NCI-H1417 treated with DMSO at 0.1 percent for 48 hours (cell line): ENCODE measurements at places on chromosomes 1 and 21.
A peak's percentile ranks its signal among the peaks of the same experiment; 100 is the strongest.

- DNase-seq = no peak
Observed at GRCh38 chr1:87404296-87404695, 75.6 kb downstream of the LMO4 start.

DNA sequence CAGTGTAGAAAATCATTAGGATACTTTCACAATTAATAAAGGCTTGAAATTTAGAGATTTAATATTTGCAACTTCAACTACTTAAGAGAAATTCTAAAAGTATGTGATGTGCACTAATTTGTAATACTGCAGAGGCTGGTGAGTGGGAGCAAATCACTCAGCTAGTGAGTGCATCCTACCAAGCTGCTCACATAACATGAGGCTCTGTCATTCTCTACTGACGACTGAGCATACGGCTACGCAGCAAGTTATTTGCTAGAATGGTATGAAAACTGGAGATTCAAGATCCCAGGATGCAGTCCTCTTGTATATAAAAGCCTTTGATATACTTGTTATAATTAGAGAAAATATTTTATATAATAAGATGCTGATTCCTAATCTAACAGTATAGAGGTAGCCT, 90.1 kb downstream of the ATP1B1 start:
- DNase-seq = no peak

GRCh38 chr1:60936163-60936562, 146.2 kb upstream of the NFIA start:
- no peak for DNase-seq

GRCh38 chr1:110292031-110292741, 47.0 kb upstream of the RBM15 start:
- no peak for DNase-seq

GRCh38 chr1:48251821-48252220, 29.3 kb downstream of the SLC5A9 start:
- no peak for DNase-seq

GRCh38 chr1:11486231-11487009, 7.5 kb downstream of the DISP3 start:
- DNase-seq = no peak

DNA sequence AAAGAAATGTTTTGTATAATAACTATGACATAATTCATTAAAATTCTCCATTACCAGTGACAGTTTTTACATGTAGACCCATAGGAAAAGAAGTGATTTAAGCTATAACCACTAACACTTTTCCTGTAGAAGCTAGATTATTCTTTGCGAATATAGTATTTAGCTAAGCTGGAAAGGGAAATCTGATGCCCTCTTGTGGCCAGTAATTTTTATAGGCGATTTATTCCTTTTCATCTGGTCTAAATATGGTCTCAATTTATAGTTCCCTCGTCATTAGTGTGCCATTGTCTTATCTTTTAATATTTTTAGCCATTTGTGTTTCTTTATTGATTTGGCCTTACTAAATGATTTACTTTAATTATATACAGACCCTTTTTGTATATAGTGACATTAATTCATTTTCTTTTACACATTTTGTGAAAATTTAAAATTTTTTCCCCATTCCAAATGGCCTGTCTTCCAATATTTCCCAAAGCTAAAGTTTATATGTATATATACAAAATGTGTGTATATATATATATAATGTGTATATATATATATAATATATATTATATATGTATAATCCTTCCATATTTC, 26.7 kb downstream of the BTG3 start:
- peak; percentile 43 for DNase-seq

DNA sequence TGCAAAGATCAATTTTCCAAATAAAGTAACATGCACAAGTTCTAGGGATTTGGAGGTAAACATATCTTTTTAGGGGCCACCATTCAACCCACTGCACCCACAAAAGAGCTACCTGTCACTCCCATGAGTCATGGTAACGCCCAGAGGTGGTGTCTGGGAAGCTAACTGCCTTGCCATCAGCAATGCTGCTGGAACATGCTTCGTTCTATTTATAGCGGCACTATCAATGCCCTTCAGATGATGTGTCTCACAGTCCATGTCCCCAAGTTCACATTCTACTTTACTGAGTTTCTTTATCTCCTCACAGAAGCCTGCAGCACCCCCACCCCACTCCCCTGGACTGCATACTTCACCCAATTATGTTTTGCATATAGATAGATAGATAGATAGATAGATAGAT, 95.4 kb downstream of the LPAR3 start:
- no peak for DNase-seq

GRCh38 chr1:63920154-63921117, 146.6 kb downstream of the ROR1 start:
- no peak for DNase-seq

DNA sequence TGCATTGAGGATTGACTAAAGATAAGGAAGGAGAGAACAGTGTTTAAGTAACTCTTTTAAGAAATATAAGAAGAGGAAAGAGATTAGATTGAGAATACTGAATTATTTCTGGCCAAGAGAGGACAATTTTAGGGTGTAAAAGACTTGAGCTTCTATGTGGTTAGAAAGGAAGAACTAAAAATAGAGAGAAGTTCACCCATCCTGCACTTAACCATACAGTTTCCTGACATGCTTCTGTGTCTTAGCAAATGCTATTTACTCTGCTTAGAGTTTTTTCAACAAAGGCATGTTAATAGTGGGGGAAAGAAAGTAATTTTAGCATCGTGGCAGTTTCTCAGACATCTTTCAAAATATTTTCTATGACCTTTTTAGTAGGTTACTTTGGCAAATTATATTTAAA, 122.8 kb upstream of the GPR52 start:
- DNase-seq = no peak

DNA sequence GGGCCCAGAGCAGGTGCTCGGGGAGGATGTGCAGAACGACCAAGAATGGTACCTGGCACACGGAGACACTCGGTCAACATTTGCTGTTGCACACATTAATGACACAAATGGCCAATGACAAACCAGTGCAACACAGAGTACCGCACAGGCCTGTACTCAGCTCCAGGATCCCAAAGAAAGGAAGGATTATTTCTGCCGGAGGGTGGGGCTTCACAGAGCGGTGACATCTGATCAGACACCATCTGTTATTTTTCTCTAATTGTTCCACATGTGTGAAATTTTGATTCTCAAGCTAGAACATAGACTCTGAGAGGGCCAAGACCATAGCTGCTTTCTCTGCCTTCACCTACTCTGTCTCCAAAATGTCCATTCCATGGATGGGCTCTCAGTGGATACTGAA, 100.4 kb downstream of the MRPL37 start:
- no peak for DNase-seq

GRCh38 chr1:165828103-165828668, 772 bp downstream of the UCK2 start:
- no peak for DNase-seq

DNA sequence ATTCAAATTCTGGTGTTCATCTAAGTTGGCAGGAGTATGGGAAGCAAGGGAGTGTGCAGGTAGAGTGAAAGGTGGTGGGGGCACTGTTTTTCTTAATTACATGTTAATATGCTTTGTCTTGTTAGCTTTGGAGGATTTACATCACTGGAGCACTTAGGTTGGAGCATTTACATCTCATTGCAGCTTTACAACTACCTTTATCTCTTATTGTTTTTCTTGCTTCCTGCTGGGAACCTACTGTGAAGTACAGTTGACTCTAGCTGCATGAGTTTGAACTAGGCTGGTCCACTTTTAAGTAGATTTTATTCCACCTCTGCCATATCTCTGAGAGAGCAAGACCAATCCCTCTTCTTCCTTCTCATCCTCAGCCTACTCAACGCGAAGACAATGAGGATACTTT, 554.8 kb upstream of the B3GALT2 start:
- DNase-seq = no peak

DNA sequence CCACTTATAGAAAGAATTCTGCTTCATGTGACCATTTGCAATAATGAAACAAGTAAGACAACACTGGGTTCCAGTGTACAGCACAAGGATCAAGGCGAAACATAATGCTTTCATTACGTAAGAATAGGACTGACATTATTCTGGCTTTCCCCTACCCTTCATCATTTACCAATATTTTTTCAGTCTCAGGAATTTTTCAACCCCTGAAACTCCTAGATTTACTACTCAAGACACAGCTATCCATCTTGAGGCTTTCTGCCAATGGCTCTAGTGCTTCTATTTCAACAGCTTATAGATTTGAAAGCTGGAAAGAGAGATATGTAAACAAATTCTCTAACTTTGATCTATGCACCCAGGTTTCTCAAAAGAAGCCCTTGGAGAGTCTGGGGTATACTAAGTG, 48.4 kb downstream of the WLS start:
- no peak for DNase-seq

GRCh38 chr1:243850202-243850451, at the start of gene AKT3:
AKT3 (minus strand) TSS chr1:243850243; CDS start chr1:243843170, 7,073 bp downstream.
- DNase-seq = peak; percentile 72
